HT1080 (cell line): ENCODE measurements at places on chromosomes 2 and 18. TPM values are rescaled to one million over a fixed set of nuclear protein-coding genes. Genes with fewer than 3 reads are reported as not detected.

- DNase-seq = peak; percentile 40
These were observed 205.1 kb downstream of the TPGS2 start for GRCh38 chr18:36623681-36624190.

DNA sequence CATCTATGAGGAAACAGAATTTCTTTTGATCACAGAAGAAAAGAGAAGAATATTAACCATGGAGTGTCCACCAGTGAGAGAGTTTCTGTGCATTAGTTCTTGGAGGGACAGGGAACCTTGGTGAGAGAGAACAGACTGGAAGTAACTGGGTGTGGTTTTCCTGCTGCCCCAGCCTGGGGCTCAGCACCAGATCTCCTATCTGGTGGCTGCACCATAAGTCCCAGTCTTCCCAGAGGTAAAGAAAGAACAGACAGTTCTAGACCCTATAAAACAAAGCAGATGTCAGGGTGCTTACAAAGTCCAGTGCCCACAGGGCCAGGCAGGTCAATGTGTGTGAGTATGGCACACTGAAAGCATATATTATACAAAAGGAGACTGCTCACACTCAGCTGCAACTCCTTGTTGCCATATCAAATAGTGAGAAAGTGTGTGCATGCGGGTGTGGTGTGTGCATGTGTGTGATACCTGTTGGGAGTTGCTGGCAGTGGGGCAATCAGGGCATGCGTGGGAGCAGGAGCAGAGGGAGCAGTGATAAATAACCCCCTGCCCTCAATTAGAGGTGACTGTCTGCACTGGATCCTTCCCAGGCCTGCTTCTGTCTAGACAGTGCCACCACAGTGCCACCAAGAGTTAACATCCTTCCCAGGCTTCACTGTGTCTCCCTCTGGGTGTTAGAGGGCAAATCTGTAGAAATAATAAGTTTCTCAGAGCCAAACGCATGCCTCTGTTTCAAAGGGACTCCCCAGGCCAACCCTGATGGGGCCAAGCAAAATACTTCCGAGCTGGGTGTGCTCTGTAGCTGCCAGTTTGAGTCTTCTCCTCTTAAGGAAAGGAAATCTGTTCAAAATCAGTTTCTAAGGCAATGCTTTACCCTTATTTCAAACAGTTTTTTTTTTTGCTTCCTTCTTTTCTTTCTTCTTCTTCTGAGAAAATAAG, 45.7 kb downstream of the RDH14 start:
- no peak for DNase-seq

- no peak for DNase-seq
These were observed 205.4 kb downstream of the RAB3GAP1 start for GRCh38 chr2:135257383-135258090.

HOXD9 gene
- total RNA-seq = 0.53 and 1.7 TPM in 2 replicates

DNA sequence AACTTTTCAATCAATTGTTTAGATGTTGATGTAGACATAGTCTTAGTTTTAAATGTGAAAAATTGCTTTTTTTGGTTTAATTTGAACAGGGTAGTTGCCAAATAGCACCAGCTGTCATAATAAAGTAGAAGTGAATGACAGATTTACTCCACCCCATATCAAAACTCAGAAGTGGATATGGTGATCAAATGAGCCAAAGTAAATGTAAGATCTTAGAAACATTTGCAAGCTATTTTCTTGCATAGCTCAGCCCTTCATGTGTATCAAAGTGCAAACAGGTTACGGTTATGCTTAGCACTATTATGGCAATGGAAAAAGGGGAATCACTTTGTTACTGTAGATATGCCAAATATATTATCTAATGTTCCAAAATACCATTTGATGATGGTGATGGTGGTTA, 540.9 kb upstream of the NRP2 start:
- no peak for DNase-seq

DNA sequence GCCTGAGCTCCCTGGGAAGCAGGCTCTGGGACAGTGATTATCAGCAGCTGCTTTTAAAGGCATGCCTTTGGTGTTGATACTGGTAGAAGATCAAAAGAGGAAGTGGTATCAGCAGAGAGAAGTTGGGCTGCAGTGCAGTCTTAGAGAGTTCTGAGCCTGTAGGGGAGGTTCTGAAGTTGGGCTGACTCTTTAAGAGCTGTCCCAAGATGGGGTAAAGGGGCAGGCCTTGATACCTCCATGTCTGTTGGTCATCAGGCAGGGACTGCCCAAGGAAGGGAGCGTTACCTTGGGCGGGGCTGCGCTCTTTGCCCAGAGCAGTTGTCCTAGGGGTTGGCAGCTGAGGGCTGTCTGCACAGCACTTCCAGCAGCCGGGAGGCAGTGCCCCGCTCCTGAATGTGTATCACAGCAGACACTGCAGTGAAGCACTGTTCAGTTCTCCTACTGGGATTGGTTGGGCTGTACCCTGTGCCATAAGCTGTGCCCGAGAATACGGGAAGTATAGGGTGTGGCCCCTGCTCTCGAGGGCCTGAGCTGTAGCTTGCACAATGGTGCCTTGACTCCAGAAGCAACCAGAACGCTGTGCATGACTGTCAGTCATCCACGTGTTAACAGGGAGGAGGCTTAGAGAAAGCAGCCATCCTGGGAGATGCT, 177.0 kb downstream of the CTIF start:
- no peak for DNase-seq

- DNase-seq = no peak
These were observed 11.6 kb upstream of the ITGA6 start for GRCh38 chr2:172415865-172416183.

GRCh38 chr18:79248495-79249060, 147.2 kb upstream of the NFATC1 start:
- no peak for DNase-seq

DNA sequence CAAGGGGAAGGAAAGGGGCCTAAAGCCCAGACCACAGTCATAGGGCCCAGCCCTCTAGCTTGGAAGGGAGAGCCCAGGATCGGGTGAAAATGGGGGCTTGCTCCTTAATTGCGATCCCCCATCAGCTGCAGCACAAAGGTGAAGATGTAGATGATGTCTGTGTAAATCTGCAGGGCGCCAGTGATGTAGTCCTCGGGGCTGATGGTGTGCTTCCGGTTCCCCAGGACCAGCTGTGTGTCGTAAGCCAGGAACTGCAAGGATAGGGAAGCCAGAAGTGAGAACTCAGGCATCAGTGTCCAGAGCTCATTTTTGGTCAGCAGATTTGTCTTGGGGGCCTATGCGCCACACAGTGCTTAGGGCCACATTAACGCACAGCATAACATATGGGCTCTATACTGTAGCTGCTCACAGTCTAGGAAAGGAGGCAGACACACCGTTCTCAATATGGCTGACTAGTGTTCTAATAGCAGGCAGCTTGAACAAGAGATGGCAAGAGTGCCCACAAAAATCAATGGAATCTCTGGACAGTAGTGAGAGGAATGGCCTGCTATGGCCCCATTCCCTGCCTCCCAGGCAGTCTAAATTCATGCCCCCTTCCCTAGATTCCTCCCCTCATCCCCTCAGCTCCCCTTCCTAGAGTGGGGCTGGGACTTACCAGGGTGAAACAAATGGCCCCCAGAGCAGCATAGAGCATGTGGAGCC, 5.2 kb downstream of the PNKD start:
- DNase-seq = no peak

RIOK3 gene
- total RNA-seq = 20.7 and 25.5 TPM in 2 replicates

CENPA gene
- total RNA-seq = 29.3 and 42.8 TPM in 2 replicates

SEH1L gene
- total RNA-seq = 43.6 and 64.8 TPM in 2 replicates

GRCh38 chr2:139876321-139876720, 1096.1 kb upstream of the NXPH2 start:
- peak; percentile 47 for DNase-seq

- DNase-seq = no peak
These were observed 262.7 kb downstream of the ATAD2B start for GRCh38 chr2:23664066-23664788.

MCFD2 gene
- 276 and 350 TPM in 2 replicates for total RNA-seq

DNA sequence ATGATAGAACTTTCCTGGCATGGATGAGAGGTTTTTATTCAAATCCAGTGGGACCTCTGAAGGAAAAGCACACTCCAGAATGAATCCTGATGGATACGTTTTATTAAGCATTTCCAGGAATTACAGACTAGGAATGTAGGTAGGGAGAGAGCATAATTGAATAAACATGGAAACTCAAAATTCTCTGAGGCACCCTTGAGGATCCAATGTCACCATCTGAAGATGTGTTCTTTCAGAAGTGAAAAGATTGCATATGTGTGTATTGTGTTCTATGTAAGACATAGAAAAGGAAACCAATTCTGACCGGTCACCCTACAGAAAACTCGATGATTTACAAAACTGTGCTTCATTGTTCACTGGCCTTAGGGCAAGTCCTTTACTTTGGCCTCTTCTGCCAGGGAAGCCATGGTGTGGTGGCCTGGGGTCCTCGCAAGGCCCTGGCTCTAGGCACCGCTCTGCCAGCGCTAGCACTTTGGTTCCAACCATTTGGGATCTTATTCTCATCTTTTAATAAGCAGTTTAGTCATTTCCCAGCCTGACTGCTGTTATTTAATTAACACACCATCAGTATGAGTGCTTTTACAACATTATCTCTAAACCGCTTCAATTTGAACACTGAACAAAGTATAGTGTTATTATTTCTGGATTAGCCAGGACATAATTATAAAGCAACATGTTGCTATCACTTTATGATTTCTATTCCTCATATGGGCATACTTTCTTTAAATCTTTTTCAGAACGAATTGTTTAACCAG, 4.5 kb upstream of the GKN1 start:
- no peak for DNase-seq

GRCh38 chr2:199814101-199814816, 36.7 kb downstream of the FTCDNL1 start:
- no peak for DNase-seq

- DNase-seq = no peak
These were observed 90.1 kb downstream of the CHN1 start for GRCh38 chr2:174914853-174915760.

MYCN gene
- total RNA-seq = not detected in 2 replicates

GRCh38 chr18:31952223-31952622, 9.3 kb upstream of the TRAPPC8 start:
- no peak for DNase-seq

MC5R gene
- total RNA-seq = not detected in 2 replicates

MTHFD2 gene
- total RNA-seq = 201 and 225 TPM in 2 replicates

VIL1 gene
- 0.05 TPM in 1 of 2 replicates, not detected in the other for total RNA-seq

- no peak for DNase-seq
These were observed 10.3 kb downstream of the PECR start for GRCh38 chr2:216071111-216071851.
